ENCODE measurements at places on chromosomes 2 and 18.

GRCh38 chr18:48219810-48220499 lies 189.2 kb downstream of the ZBTB7C start:
- DNase-seq: no peak

- no peak for DNase-seq
These were observed 33.7 kb upstream of the NTSR2 start for GRCh38 chr2:11703700-11704099.

- no peak for DNase-seq
These were observed 42.8 kb downstream of the DLGAP1 start for GRCh38 chr18:4412286-4412685.

- DNase-seq: no peak
These were observed 128.8 kb upstream of the SESTD1 start for GRCh38 chr2:179393481-179393880.

GRCh38 chr2:24163601-24164000 lies 11.3 kb upstream of the FAM228A start:
- no peak for DNase-seq

DNA sequence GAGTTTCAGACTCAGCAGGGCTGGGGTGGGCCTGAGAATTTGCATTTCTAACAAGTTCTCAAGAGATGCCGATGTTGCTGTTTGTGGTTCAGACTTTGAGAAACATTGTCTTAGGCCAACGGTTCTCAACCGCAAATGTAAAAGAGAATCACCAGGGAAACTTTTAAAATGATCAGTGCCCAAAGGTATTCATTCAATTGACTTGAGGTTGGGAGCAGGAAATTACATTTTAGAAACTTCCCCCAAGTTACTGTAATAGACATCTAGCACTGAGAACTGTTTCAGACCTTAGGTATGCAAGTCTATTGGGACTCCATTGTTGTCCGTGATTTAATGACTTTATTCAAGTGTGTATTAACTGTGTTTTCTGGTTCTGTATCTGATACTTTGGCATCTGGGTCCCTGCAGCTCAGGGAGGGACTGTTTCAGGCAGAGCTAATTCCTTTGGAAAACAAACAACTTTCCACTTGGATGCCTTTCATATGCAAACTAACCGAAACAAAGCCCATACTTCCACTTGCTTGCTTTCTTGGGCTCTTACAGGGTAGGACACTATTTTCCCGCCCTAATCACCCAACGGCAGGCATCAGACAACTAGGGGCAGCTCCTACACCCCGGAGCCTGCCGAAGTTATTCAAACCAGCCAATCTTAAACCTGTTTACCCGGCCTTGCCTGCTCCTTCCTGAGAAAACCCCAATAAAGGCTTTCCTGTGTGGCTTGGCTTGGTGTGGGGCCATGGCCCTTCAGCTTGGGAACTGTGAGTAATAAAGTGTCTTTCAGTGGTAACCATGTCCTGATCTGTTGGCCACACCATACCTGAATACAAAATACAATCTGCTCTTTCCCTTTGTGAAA lies 97.6 kb downstream of the POLE4 start:
- no peak for DNase-seq

- peak; percentile 67 for DNase-seq
These were observed 138.0 kb downstream of the CTIF start for GRCh38 chr18:48676756-48677368.

DNA sequence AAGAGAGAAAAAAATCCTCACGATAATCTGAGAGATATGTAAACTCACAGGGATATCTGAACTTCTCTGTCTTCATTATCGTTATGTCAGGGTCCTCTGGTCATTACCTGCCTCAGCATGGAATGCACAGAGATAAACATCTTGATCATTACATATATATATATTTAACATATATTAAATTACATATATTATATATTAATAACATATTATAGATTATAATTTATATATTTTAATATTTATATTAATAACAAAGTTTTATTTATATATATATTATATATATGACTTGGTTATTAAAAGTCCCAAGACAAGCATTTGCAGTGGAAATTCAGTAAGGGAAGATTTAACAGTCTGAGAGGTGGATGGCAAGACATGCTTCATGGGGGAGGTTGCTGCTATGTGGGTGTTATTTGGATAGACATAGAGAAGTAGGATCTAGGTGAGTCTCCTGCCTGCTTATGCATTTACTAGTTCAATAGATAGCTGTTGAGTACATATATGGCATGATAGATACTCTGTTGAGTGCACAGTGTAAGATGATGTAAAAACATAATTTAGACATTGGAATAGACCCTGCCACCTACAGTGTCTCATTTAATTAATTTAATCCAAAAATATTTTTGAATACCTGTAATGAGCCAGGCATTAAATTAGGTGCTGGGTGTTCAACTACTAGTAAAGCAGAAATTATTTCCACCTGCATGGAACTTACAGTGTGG lies 255.2 kb downstream of the RAD51AP2 start:
- no peak for DNase-seq

DNA sequence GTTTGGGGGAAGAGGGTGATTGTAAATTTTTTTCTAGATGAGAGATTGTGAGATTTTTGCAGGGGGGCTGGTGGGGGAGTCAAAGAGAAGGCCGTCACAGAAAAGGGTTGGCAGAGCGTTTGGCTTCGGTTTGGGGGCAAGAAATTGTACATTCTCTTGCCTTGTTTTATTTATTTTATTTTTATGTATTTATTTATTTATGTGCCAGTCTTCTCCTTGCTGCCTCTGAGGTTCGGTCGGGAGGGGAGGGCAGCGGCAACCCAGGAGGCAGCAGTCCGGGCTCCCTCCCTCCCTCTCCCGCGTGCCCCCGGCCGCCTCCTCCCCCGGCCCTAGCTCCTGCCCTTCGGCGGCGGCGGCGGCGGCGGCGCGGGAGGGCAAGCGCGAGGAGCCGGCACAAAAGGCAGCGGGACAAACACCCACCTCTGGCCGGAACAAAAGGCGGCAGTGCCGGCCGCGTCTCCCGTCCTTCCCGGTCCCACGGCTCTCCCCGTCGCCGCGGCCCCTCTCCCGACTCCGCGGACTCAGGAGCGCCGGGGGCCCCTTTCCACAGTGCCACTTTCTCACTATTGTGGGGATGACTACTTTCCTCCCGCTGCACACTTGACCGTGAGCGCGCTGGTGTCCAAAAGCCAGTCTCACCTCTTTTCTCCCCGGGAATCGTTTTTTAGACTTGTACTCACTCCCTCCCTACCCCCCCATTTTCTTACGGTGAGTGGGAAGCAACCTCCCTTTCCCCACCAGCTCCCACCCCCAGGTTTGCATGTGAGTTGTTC lies 1.2 kb downstream of the BCL11A start:
- DNase-seq: peak; percentile 32

- DNase-seq: no peak
These were observed 249.0 kb downstream of the TWIST2 start for GRCh38 chr2:239096676-239097427.

DNA sequence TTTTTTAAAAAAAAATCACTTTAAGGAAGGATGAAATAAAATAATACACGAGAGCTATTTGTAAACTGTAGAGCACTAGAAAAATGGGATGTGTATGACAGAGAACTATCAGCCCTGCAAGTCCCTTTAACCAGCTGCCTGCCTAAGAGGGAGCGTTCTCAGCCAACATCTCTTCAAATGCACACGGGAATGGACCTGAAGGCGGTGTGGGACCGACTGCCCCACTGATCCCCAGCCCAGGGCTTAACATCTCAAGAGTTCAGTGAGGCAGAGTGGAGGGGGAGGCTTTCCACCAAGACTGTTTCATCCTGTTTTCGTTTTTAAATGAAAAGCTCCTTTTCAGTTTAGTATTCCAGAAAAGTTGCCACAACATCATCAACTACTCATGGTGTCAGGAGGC lies 2.2 kb downstream of the INPP4A start:
- no peak for DNase-seq

- DNase-seq: peak; percentile 9
These were observed 191.0 kb upstream of the TCF4 start for GRCh38 chr18:55778788-55779690.

DNA sequence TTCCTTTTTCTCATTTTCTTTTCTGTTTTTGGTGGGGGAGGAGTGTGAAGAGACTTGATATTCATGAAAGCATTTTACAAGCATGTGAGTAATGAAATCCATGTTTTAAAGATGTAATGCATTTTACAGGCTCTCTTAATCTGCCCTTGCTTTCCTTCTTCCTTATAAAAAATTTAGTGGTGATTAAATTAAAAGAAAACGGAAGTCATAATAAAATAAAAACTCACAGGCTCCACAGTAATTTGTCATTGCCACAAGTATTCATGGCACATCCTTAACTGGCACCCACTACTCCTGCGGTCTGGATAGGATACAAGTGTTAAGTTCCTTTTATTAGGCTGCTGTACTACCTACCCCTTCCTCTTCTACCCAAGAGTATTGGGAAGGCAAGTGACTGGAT lies 241.2 kb downstream of the SLC4A3 start:
- no peak for DNase-seq

DNA sequence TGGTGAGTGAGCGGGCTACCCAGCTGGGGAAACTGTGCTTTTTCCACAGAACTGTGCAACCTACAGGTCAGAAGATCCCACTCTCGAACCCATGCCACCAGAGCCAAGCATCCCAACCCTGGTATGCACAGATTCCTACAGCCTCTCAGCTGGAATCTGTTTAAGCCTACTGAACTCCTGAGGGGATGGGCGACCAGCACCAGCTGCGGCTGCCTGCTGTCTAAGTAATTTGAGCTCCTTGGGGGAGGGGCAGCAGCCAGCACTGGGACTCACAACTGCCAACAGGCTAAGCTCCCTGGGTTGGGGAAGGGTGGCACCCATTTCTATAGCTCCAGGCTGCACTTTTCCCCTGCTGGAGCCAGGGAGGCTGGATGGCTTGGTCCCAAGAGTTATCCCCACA lies 11.8 kb downstream of the CYP27C1 start:
- no peak for DNase-seq

- no peak for DNase-seq
These were observed 943.8 kb downstream of the LRP1B start for GRCh38 chr2:141187075-141187439.

DNA sequence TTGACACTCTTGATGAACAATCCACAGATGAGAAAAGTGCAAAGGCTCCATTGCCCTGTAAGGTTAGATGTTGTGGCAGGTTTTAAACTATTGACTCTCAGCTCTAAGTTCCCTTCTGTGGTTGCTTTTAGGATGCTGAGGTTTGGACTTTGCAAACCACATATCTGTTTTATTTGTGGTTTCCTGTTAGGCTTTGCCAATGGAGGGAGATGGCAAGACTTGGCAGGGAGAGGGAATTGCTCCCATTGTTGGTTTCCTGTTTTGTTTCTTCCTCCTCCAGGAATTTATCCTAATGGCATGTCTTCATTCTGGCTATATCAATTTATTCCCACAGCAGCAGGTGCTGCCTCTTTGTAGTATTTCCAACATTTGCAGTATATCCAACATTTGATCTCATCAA lies 772.3 kb downstream of the LRRTM4 start:
- no peak for DNase-seq

- no peak for DNase-seq
These were observed 28.9 kb downstream of the MRO start for GRCh38 chr18:50790948-50791347.

- DNase-seq: no peak
These were observed 86.6 kb downstream of the ASB1 start for GRCh38 chr2:238513346-238513745.

- no peak for DNase-seq
These were observed 81.0 kb downstream of the TAF4B start for GRCh38 chr18:26307161-26307773.

- DNase-seq: no peak
These were observed 2.1 kb upstream of the HSBP1L1 start for GRCh38 chr18:79962311-79962710.

DNA sequence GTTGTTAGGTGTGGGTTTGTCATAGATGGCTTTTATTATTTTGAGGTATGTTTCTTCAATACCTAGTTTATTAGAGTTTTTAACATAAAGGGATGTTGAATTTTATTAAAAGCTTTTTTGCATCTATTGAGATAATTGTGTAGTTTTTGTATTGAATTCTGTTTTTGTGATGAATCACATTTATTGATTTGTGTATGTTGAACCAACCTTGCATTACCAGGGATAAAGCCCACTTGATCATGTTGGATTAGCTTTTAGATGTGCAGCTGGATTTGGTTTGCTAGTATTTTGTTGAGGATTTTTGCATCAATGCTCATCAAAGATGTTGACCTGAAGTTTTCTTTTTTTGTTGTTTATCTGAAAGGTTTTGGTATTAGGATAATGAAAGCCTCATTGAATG lies 328.2 kb downstream of the ADCYAP1 start:
- no peak for DNase-seq

DNA sequence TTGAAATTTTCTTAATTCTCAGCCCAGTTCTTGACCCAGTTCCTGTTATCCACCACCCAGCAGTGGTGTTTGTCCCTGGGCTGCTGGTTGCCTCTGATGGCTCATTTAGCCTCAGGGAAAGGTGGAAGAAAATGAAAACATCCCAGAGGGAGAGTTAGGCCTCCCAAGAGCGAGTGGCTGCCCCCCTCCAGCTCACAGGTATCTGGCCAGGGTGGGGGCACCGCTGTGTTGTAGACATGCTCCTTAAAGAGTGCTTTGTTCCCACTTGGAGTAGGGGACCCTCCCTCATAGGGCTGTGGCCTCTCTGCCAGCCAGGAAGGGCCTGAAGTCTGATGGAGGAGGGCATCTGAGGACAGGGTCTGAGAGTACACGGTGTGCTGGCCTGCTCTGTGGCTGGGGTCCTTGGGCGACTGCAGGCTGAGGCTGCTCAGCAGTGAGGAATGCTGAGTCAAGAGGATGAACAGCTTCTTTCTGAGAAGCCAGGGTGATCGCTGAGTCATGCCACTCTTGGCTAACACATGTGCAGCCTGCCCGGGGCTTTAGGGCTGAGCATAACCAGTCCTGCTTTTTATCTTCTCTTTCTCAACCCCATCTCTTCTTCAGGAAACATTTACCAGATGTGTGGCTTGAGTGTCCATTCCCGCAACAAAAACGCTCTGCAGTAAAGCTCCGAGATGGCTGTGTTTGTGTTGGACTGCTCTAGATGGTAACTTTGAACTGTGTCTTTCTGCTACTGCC lies 72.3 kb downstream of the IL1R2 start:
- DNase-seq: peak; percentile 40

GRCh38 chr18:70299393-70299792 lies 10.5 kb downstream of the SOCS6 start:
- DNase-seq: no peak

DNA sequence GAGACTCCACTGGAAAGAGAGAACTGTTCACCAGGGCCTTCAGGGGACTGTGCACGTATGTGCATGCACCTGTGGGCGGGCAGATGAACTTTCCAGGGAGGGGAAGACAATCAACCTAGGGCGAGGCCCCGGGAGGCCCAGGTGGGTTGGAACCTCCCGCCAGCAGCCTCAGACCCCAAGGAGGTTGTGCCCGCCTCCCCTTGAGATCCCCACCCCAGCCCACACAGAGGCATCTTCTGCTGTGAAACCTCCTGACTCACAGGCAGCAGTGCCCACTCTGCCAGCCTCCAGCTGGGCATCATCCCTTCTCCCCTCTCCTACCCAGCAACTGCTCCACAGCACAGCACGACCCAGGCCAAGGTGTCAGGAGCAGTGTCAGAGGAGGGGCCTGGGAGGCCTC lies 54.4 kb downstream of the FAM178B start:
- DNase-seq: no peak

GRCh38 chr18:72675394-72675793 lies 131.3 kb upstream of the CBLN2 start:
- DNase-seq: no peak

- DNase-seq: no peak
These were observed 218.9 kb downstream of the PARD3B start for GRCh38 chr2:204763974-204764703.

GRCh38 chr2:200357845-200358244 lies 51.4 kb downstream of the SPATS2L start:
- no peak for DNase-seq
